ENCODE measurements at places on chromosomes 3 and 15.
A peak's percentile ranks its signal among the peaks of the same experiment; 100 is the strongest.

DNA sequence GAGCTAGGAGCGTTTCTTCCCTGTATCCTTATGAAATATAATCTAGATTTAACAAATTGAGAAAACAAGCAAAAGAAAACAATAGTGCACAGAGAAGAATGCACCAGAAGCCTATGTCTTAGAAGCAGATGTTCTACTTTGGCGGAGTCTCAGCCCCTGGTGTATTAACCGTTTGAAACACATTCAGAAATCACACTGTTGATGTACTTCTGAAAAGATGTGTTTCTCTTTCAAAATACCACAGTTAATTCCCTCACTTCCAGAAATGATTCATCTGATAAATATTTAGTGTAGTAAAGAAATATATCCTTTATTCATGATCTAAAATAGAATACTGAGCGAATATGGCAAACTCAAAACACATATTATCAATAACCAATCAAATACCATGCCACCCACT lies 77.7 kb downstream of the CBLB start:
- no peak for DNase-seq

GRCh38 chr3:69855436-69856162 lies 116.3 kb downstream of the MITF start:
- no peak for DNase-seq

DNA sequence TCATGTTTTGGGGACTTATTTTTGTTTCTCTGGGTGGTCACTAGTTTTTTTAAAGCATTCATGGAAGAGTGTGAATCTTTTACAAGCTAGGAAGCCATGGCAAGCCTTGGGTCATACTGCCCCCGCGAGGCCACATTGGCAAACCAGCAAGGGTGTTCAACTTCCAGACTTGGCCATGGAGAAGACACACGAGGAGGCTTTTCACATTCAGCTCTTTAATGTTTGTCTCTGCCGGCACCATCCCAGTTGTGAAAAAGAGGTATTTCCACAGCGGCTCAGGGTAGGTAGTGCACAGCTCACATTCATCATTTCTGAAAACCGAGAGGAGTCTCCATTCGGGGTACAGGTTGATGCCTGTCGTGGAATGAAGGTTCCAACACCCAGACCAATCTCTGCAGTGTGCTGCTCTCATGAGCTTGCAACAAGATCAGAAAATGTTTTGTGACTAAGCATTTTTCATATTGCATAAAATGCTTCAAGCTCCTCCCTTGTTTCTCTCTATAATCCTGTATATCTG lies 7.7 kb downstream of the CCR5 start:
- DNase-seq = no peak

GRCh38 chr15:70272565-70273355 lies 175.0 kb upstream of the TLE3 start:
- no peak for DNase-seq

GRCh38 chr3:98945666-98946065 lies 44.2 kb upstream of the DCBLD2 start:
- DNase-seq = no peak

DNA sequence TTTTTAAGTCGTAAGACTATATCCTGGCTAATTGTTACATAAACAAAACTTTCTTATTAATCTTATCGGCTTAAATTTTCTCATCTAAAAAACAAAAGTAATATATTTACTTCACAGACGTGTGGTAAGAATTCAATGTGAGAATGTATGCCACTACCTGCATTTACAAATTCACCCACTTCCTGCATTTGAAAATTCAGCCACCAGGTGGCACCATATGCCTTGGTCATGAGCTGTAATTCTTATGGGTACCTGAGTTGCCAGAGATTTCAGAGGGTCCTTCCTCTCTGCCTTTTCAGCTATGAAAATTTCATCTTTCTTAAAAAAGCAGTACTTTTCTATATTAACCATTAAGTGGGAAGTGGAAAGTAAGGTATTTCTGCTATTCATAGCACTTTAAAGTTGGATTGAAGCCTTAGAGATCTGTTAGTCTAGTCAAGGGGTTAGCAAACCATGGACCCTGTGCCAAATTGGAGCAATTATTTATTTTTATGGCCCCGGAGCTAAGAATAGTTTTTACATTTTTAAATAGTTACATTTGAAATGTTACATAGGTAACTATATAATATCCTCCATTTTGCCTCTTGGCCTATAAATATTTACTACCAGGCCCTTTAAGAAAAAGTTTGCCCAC lies 127.8 kb downstream of the HCN4 start:
- peak; percentile 10 for DNase-seq

DNA sequence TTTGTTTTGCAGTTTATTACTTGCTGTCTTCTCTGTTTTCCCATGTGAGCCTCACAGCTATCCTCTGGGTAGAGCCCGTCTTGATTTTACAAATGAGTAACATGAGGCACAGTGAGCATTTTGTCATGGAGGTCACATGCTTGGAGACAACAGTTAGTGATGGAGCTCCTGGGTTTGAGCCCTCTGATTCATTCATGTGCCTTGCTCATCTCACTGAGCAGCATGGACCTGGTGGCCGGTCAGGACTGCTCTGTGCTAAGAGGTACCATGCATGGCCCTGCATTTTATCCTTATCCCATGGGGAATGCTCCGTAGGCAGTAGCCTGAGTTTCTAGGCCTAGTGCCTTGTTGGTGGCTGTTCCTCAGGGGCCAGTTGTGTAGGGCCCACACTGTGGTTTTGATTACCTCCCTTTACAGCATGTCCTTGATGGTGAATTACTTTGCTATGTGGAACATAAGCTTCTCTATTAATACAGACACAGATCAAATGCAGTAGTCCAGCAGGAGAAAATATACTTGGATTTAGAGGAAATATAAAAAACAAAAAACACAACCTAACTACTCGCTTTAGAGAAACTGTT lies 35.6 kb downstream of the MAP2K5 start:
- DNase-seq = no peak

- no peak for DNase-seq
These were observed 29.0 kb downstream of the CD80 start for GRCh38 chr3:119530456-119530855.

- no peak for DNase-seq
These were observed 54.0 kb upstream of the SKOR1 start for GRCh38 chr15:67771189-67771800.

GRCh38 chr3:153688301-153689120 lies 432.7 kb upstream of the ARHGEF26 start:
- DNase-seq = no peak

GRCh38 chr3:183430325-183430957 lies 2.0 kb upstream of the MCF2L2 start:
- no peak for DNase-seq

GRCh38 chr15:86235667-86236066 lies 156.0 kb downstream of the AGBL1 start:
- no peak for DNase-seq

DNA sequence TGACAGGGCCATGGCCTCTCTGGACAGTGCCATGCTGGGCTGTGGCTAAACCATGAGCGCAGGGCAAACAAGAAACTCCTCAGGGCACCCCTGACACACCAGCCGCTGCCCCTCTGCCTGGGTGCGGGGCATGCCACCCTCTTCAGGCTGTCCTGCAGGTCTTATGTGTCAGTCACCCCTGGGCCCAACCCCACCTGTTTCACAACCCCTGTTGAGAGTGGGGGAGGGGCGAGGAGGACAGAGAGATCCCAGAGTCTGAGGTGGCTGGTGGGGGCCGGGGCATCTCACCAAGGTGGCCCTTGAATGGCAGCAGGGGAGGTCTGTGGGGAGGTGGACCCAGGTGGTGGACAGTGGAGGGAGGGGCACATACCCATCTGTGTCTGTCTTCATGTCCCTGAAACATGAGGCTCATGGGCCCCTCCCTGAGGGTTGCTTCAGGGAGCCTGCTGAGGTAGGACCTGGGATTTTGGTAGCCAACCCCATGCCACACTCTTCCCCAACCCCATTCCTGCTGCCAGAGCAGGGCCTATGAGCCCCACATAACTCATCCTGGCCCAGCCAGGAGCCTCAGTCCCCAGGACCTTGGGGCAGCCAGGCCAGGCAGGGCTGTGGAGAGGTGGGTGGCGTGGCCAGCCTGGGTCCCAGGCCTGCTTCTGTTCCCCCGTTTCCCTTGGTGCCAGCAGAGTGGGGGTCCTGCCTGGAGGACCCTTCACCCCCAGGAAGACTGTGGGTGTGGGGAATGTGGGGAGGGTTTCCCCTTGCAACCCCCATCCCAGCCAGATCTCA lies 1.7 kb upstream of the STAB1 start:
- no peak for DNase-seq

- no peak for DNase-seq
These were observed 312.3 kb downstream of the EPHA3 start for GRCh38 chr3:89419647-89420241.

- no peak for DNase-seq
These were observed 108.0 kb upstream of the TBC1D5 start for GRCh38 chr3:17850448-17850847.

- no peak for DNase-seq
These were observed 154.5 kb downstream of the STT3B start for GRCh38 chr3:31687020-31687802.

GRCh38 chr3:23615068-23615467 lies 190.7 kb upstream of the UBE2E1 start:
- DNase-seq = no peak

GRCh38 chr15:93837450-93837849 lies 393.9 kb upstream of the MCTP2 start:
- DNase-seq = no peak

DNA sequence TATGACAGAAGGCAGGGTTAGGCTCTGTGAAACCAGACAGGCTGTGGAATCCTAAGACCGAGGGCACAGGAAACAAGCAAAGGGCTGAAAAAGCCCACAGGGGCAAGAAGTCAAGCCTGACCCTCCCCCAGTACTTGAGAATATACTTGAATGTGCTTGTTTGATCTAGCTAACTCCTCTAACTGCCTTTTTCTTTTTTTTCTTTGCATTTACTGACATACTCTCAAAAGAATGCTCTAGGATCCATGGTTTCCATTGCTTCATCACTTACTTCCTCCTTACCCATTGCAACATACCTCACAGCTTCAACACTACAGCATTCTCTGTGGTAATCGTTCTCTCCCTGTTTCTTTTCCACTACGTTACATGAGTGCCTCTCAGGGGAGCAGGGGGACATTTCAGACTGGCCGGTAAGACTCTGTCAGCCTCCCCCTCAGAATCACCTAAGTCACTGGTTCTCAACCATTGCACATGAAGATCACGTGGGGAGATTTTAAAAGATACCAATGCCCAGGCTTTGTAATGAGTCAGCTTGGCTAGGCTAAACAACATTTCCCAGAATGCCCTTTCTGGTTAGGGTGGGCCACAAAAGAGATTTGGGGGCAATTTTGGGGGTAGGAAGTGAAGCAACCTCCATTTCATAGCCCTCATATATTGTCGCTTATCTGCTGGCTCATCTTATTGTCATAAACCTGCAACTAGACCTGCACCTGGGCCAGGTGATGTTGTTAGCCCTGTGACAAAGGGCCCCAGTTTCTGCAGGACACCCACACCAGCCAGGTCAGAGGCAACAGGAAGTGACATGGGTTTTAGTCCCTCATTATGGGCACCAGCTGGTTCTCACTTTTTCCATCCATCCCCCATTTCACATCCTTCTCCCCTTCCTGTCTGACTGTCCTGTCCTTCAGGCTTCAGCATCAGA lies 24.6 kb upstream of the RSL24D1 start:
- no peak for DNase-seq

DNA sequence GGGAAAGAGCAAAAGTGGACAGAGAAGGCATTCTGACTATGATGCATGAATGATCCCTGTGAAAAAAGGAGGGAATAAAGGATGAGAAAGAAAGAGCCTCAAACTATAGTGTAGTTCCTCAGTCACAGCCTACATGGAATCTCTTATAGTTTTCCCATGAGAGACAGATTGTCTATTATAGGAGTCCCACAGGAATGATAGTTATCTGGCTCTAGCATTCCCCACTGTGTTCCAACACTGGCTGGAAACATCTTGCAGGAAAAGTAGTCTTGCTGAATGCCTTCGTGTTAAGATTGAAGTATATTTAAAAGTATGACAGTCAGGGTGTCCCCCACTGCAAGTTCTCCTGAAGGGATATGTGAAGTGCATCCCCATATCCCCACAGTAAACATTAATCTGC lies 641.5 kb upstream of the NECTIN3 start:
- DNase-seq = no peak

- no peak for DNase-seq
These were observed 38.8 kb downstream of the SPG21 start for GRCh38 chr15:64950888-64951287.

- no peak for DNase-seq
These were observed 158.0 kb downstream of the RYR3 start for GRCh38 chr15:33468740-33469139.

DNA sequence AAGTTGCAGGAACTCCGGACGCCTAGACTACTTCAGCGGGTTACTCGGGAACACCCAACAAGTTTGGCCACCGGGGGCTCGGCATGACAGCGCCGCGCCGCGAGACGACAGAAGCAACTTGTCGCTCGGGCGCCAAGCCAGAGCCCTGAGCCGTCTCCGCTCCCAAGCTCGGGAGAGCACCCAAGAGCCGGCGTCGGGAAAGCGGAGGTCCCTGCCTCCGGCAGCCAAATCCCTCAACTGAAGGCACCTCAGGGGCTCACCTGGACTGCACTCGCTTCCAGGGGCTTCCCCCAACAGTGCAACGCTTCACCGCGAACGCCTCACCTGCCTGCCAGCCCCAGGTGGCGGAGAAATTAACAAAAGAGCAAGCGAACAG lies 640 bp downstream of the MB21D2 start:
- no peak for DNase-seq

- peak; percentile 37 for DNase-seq
These were observed 160.2 kb upstream of the TBL1XR1 start for GRCh38 chr3:177357352-177358090.

GRCh38 chr15:33395846-33396245 lies 85.1 kb downstream of the RYR3 start:
- DNase-seq = no peak

- DNase-seq = no peak
These were observed 1.4 kb upstream of the WHAMM start for GRCh38 chr15:82807920-82808633.

DNA sequence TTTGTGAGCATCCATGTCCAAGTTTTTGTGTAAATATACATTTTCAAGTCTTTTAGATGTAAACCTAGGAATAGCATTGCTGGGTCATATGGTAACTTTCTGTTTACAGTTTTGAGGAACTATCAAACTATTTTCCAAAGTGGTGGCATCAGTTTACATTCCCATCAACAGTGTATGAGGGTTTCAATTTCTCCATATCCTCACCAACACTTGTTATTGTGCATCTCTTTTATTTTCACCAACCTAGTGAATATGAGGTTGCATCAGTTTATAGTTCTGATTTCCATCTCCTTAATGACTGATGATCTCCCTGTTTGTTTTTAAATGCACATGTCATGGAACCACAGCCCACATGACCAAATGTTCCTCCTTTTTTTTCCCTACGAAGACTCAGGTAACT lies 201.2 kb downstream of the FEZF2 start:
- DNase-seq = no peak

DNA sequence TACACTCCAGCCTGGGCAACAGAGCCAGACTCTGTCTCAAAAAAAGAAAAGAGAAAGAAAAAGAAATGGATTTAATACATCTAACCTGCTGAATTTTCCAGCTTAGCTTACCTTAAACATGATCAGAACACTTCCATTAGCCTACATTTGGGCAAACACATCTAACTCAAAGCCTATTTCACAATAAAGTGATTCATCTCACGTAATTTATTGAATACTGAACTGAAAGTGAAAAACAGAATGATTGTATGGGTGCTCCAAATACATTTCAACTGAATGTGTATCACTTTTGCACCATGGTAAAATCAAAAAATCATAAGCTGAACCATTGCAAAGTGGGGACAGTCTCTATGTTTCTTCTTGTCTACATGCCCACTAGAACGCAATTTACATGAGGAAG lies 9.0 kb downstream of the PIK3R4 start:
- no peak for DNase-seq

GRCh38 chr3:7700539-7700938 lies 801.1 kb upstream of the LMCD1 start:
- peak; percentile 36 for DNase-seq
